A549 treated with GW870086 at 1 μM for 4 hours (cell line): ENCODE measurements at places on chromosomes 1 and 21. TPM values are rescaled to one million over a fixed set of nuclear protein-coding genes. Genes with fewer than 3 reads are reported as not detected.

The EXTL1 gene
- total RNA-seq = 0.08 TPM in 1 of 5 replicates, not detected in the others

The CHIA gene
- total RNA-seq = not detected in 5 replicates

The CHAF1B gene
- 10.7 to 12.6 TPM (median 11.2 TPM) in 5 replicates for total RNA-seq

The OR2AJ1 gene
- not detected in 5 replicates for total RNA-seq

The SPRR2G gene
- total RNA-seq = not detected in 5 replicates

The AIRE gene
- total RNA-seq = not detected in 5 replicates

The GNAI3 gene
- total RNA-seq = 4.4 to 5.7 TPM (median 5.1 TPM) in 5 replicates

The ATAD3B gene
- 1.4 to 3.9 TPM (median 2.9 TPM) in 5 replicates for total RNA-seq

The MRPS6 gene
- 37.4 to 46.1 TPM (median 40.6 TPM) in 5 replicates for total RNA-seq

The TCHHL1 gene
- total RNA-seq = 0.03 TPM in 1 of 5 replicates, not detected in the others

The SYNC gene
- 10.4 to 17.7 TPM (median 14.8 TPM) in 5 replicates for total RNA-seq

The COL8A2 gene
- total RNA-seq = 0.07 to 0.19 TPM (median 0.10 TPM) in 5 replicates

The RAB25 gene
- not detected in 5 replicates for total RNA-seq

The MCOLN2 gene
- 1.2 to 2.9 TPM (median 2.1 TPM) in 5 replicates for total RNA-seq

The NCF2 gene
- total RNA-seq = 1.1 to 2.7 TPM (median 1.6 TPM) in 5 replicates

The CNR2 gene
- total RNA-seq = 0.02 TPM in 1 of 5 replicates, not detected in the others

The NTRK1 gene
- total RNA-seq = 0.03 to 0.18 TPM (median 0.16 TPM) in 4 of 5 replicates, not detected in the other

The TEKT2 gene
- not detected in 5 replicates for total RNA-seq

The SMIM1 gene
- 0.79 to 1.9 TPM (median 1.3 TPM) in 5 replicates for total RNA-seq

The ATP1A2 gene
- total RNA-seq = 0.03 to 0.18 TPM (median 0.06 TPM) in 4 of 5 replicates, not detected in the other

The RAB7B gene
- total RNA-seq = 1.2 to 1.6 TPM (median 1.2 TPM) in 5 replicates

The PALMD gene
- total RNA-seq = 0.33 to 0.46 TPM (median 0.42 TPM) in 5 replicates

The LMX1A gene
- not detected in 5 replicates for total RNA-seq

The PLA2G2C gene
- total RNA-seq = not detected in 5 replicates
